ENCODE measurements at places on chromosomes 1 and 21.

DNA sequence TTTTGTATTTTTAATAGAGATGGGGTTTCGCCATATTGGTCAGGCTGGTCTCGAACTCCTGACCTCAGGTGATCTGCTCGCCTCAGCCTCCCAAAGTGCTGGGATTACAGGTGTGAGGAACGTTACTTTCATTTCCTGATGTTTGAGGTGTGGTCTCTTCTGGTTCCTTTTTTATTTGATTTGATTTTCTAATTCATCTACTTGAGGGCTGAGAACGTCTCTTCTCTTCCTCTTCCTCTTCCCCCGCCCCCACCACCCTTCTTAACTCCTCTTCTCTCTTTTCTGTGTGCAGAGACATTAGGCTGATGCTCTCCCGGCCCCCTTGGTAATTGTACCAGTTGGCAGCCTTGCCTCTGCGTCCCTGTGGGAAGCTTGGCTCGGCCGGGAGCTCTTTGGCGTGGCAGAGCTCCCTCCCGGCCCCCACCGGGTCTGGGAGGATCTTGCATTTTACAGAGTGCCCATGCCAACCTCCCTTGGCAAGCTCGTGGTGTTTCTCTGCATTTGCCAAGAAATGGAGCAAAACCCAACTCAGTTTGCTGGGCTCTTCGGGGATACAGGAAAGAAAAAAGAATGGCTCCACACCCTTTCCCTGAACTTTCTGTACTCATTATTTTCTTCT, 19.9 kb downstream of the CRYAA start:
- DNase-seq = no peak

- no peak for DNase-seq
Observed at GRCh38 chr1:28136922-28137613, 39.4 kb downstream of the PTAFR start.

GRCh38 chr1:202568826-202569225, 141.4 kb downstream of the SYT2 start:
- DNase-seq = no peak

DNA sequence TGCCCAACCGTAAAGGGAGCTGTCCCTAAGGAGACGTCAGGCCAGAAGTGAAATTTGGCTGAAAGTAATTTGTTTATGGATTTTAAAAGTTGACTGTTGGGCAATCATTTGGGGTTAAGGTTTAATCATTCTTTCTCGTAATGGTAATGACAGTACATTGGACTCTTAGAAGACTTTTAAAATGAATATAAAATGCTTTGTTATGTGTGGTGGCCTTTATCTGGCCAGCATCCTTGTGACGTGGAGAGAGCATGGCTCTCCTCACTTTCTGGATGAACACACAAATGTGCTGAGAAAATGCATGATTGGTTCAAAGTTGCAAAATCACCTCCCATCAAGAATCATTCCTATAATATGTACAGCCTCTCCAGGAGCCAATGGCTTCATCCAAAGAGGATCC, 160.2 kb downstream of the DHRS3 start:
- DNase-seq = no peak

GRCh38 chr1:210525716-210526454, 197.2 kb downstream of the HHAT start:
- no peak for DNase-seq

DNA sequence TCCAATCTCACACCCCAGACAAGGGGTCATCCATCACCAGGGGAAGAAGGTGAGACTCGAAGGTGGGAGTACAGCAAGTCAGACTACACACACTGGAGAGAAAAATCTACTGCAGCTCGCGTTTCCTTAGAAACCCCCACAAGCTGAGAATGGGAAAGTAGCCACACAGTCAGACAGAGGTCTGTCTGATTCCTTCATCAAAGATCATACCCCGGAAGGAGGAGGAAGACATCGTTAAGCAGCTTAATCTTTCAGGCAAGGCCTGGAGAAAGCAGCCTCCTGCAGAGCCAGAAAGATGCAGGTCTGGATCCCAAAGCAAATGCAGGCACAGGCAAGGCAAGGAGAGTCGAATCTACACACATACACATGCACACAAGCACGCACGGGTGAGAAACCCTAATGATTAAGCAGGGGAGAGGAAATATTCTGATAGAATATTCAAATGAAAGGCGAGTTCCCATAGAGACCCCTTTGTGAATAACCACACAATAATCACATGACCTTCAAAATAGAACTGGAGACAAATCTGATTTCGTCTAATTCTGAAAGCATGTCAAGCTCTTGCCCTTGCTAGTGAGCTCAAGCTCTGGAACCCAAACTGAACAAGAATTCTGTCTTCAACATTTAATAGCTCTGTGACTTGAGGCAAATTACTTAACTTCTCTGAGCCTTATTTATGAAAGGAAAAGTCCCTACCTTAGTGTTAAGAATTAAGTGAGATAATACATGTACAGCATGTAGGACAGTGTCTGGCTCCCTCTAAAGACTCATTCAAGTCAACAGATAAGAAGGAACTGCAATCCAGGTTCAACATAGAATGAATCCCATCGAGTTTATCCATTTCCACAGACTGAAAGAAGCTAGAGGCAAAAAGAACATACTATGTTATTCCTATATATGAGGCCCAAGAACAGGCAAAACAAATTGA, 387.8 kb downstream of the OMA1 start:
- DNase-seq = no peak

DNA sequence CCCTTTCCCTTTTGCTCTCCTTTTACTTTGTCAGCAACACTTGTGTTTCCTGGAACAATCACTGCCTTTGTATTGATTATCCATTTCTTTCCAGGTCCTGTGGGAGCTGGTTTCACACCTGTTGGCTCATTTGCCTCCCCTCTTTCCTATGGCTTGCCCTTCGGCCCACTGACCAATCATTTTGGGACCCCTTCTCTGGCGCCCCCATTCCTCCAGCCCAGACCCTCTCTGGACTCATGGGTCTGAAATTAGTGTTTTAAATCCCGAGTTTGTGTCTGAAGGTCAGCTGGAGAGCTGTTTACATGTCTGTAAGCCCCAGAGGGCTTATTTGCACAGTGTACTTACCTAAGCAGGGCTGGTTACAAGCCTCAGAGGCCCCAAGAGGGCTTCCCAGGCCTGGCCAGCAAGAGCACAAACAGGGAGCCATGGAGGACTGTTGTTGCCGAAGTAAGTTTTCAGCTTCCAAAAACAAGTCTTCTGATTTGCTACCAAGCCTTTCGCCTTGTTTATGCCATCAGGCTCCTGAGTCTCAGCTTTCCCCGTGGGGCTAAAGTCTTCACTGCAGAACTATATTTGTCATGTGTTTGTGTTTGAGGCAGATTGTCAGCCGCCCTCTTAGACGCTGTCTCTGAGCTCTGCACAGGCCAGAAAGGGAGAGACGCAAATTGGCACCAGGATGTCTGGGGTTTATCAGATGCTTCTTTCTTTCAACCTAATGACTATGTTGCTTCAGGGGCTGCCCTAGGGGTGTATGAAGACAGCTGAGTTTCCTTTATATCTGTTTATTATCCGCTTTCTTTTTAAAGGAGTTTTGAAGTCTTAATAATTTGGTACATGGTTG, 93.0 kb downstream of the ATP1A1 start:
- DNase-seq = no peak

GRCh38 chr1:247639381-247639981, 34.1 kb downstream of the OR2G3 start:
- DNase-seq = no peak

DNA sequence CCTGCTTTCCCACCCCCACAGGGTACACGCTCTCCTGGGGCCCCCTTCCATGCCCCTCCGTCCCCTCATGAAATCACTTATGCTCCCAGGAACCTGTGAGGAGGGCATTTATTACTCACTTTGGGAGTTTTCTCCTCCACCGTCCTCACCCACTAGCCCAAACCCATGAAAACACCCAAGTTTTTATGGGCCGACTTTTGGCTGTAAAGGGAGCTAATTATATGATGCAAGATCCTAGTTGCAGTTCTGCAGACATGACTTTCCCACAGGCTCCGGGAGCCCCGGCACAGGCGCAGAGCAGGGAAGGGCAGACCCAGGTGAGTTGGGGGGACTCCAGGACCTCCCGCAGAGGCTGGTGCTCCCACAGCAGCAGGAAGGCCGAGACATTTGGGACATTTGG, 29.7 kb downstream of the EPHA2 start:
- no peak for DNase-seq

GRCh38 chr1:62903982-62904855, 120.3 kb downstream of the ATG4C start:
- peak; percentile 8 for DNase-seq

DNA sequence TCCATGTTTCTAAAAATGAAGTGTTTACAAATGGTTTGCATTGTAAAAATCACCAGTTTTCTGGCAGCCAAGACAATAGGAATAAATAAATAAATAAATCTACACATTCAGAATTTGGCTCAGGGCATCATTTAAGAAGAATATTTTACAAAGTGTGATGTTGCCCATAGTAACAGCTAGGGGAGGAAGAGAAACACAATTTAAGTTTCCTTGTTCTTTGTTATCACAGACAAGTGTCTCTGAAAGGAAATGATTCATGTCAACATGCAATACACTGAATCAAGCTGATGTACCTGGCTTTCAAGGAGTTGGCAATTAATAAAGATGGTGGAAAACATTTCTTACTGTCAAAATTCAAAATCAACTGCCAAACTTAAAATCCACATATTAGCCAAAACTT, 74.7 kb downstream of the LHX8 start:
- DNase-seq = no peak

- DNase-seq = no peak
Observed at GRCh38 chr21:33377221-33377920, 25.8 kb upstream of the IFNGR2 start.

DNA sequence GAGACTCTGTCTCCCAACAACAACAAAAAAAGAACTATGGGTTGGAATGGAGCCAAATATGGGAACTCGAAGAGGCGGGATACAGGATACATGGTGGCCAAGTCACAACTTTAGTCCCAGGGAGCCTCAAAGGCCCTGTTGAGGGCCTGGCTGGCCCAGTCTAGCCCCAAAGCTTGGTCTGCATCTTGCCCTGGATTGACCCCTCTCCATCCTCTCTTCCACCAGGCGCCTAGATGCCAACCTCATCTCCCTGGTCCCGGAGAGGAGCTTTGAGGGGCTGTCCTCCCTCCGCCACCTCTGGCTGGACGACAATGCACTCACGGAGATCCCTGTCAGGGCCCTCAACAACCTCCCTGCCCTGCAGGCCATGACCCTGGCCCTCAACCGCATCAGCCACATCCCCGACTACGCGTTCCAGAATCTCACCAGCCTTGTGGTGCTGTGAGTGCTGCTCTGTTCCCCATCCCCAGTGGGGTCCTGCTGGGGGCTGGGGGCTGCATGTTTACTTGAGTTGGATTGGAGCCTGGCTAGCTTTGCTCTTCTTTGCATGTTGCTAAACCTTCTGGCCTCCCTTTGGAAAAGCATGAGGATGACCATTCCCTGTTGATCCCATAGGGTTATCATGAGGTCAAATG, 65.5 kb downstream of the UBE2T start:
- no peak for DNase-seq

DNA sequence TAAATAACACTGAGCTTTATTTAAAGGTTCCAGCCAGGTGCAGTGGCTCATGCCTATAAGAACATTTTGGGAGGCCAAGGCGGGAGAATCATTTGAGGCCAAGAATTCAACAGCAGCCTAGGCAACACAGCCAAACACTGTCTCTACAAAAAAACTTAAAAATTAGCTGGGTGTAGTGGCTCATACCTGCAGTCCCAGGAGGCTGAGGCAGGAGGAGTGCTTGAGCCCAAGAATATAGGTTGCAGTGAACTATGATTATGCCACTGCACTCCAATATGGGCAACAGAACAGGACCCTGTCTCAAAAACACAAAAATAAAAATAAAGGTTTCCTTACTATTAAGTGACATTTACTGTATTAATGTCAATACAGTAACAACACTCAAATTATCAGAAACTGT, 2.1 kb downstream of the TAF12 start:
- DNase-seq = no peak

DNA sequence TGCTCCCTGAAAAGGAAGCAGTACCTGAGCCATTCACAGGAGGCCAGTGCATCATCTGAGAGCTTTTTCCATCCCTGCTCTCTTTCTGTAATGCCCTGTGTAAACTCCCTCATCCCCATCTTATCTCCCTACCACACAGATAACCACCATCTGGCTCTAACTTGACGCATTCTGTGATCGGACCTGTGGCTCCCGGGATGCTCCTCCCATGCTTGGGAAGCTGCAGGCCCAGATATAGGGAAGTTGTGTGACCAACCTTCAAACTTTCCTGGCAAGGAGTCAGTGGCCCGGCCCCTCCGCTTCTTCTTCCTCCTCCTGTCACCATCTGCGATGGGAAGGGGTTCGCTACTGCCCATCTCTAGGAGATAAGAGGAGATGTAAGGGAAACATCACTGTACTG, 21.1 kb downstream of the MKNK1 start:
- no peak for DNase-seq

DNA sequence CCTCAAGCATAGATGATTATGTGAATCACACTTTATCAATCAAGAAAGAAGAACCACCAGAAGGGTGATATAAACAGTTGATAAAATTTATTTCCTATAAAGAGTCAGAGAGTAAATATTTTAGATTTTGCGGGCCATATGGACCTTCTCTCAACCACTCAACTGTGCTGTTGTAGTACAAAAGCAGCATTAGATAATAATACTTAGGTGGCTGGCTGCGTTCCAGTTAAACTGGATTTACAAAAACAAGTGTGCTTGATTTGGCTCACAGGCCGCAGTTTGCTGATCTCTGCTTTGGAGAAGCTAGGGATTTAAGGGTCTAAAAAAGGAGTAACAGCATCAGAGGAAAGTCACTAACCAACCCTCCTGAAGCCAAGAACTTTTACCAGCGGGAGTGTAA, 1406.0 kb downstream of the KCNT2 start:
- DNase-seq = no peak

- DNase-seq = no peak
Observed at GRCh38 chr1:183304440-183305107, 113.6 kb downstream of the NMNAT2 start.

DNA sequence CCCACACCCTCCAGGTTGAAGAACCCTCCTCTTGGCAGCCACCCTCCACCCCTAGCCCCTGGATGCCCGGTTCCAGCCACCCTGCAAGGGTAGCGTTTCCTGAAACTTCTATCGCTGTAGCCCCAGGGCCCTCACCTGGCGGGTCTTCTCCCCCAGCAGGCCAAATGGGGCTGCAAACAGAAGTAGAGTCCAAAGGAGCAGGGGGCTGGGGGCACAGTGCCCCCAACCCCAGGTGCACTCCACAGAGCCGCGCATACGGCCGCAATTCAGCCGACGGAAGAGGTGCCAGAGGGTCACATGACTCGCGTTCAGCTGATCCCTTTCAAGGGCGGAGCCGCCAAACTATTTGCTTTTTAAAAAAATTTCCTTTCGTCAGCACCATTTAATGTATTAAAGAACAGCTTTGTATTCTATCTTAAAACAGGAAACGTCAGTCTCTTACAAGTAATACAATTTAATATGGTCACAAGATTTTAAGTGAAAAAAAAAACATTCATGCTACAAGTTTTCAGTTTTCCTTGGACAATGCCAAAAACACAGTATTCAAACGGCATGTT, at the start of gene GLMP:
GLMP (minus strand) TSS at position 289 of the 557 bp plus-strand sequence; CDS start at position 255, 34 bp downstream.
- DNase-seq = peak; percentile 22

DNA sequence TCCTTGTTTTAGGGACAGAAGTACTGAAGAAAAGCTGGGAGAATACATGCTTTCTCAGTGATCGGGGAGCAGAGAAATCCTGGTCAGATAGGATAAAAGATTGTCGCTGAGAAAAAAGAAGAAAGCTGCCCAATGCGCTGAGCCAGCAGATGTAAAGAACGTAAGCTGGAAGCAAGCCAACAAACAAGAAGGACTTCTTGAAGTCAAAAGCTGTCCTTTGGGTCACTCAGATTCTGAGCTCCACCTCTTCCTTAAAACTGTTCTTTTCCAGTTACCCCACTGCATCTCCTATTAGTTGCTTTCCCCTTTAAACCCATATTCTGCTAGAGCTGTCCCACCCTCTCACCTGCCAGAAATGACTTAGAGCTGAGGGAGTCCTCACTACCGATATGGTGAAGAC, 64.8 kb downstream of the GPR137B start:
- DNase-seq = no peak

Measured in DMS79 (cell line).